ENCODE measurements at places on chromosomes 4 and X. TPM values are rescaled to one million over a fixed set of nuclear protein-coding genes. Genes with fewer than 3 reads are reported as not detected.

JADE3 gene
- 3.2 TPM for polyA plus RNA-seq

RAI2 gene
- 18.3 TPM for polyA plus RNA-seq

NPY1R gene
- 19.2 TPM for polyA plus RNA-seq

CACNA1F gene
- 0.15 TPM for polyA plus RNA-seq

PNMA5 gene
- not detected for polyA plus RNA-seq

SSX4B gene
- polyA plus RNA-seq, result not detected

FANCB gene
- not detected for polyA plus RNA-seq

JCHAIN gene
- 5.1 TPM for polyA plus RNA-seq

GPC3 gene
- 52.5 TPM for polyA plus RNA-seq

CPEB2 gene
- 7.9 TPM for polyA plus RNA-seq

TDO2 gene
- polyA plus RNA-seq, result 0.41 TPM

Measured in kidney (tissue), 22 donors.